ENCODE measurements at places on chromosomes 2 and 18.

GRCh38 chr2:239230318-239231052 lies 170.3 kb downstream of the HDAC4 start:
- DNase-seq, result peak; percentile 45

DNA sequence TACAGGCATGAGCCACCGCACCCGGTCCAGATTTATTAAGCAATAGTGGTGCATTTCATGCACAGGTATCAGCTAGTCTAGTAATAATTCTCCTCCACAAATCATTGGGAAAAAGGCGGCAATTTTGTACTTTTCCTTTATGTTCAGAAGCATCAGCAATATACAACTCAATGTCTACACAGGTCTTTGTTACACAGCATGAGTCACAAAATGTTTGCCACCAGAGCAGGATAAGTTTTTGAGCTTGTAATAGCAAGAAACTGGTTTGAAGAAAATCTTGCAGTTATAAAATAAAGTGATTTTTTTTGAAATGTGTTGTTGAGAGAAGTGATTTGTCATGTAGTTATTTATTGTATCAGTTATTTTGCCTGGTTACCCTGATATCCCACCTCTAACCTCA lies 4.8 kb upstream of the ITPRIPL1 start:
- no peak for DNase-seq

GRCh38 chr2:60855989-60856669 lies 25.2 kb upstream of the REL start:
- DNase-seq, result no peak

DNA sequence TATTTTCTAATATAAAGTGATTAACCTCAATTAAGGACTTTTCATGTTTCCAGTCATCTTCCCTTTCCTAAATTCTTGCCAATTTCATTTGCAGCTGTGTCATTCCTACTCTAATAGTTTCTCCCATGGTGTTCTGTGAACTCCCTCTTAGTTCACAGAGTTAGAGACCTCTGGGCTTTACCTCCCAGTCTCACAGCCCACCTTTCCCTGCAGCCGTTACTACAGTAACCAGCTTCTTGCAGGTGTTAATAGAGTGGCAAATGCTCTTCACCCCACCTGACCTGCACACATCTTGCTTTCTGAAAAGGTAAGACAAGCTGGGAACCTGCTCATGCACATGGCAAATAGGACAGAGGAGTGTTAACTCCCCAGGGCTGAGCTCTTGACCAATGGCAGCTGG lies 250.1 kb downstream of the FBXO15 start:
- DNase-seq, result no peak

DNA sequence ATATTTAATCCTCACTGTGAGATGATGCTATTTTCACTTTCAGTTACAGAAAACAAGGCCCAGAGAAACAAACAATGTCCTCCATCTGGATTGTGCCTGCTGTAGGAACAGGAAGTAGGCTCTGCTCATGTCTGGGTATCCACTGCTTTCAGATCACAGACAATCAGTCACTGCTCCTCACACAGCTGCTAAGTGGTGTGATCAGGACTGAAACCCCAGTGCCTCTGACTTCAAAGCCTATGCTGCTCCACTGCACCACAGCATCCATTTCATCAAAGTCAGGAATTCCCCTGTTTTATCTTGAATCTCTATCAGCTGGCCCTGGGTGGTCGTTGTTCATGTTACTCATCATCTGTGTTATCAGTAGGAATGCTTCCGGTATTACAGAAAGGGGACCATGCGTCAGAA lies 303.8 kb upstream of the TRIB2 start:
- peak; percentile 9 for DNase-seq

DNA sequence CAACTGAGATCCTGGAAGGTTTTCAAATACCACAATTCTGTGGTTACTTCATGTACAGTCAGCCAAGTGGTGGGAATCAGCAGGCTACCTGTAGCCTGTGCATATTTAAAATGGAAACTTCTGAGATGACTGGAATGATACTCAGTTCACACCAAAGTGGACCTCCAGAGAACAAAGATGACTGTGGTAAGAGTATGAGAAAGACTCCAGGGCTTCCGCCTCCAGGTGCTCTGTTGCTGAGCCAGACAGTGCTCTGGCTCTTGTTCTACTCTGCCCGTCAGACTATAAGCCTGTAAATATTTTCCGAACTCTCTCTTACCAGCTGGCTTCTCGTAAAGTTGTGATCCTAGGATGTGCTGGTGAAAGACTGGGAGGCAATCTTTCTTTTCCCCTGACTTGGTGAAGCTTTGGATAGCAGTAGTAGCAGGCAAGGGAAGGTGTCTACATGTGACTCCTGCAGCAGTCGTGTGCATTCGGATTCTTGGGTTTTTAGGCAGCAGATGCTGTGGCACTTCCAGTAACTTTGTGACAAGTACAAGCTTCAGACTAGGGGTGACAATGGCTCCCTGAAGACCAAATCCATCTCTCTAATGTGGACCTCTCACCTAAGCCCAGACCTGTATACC lies 23.1 kb downstream of the ST3GAL5 start:
- no peak for DNase-seq

GRCh38 chr18:8673256-8674209 lies 31.8 kb upstream of the MTCL1 start:
- DNase-seq, result no peak

GRCh38 chr2:180412219-180412618 lies 405.1 kb upstream of the CWC22 start:
- DNase-seq, result no peak

- no peak for DNase-seq
These were observed 147.2 kb upstream of the CCDC68 start for GRCh38 chr18:55106466-55106865.

- DNase-seq, result no peak
These were observed 21.6 kb upstream of the DSC3 start for GRCh38 chr18:31064130-31064529.

GRCh38 chr2:211328126-211328525 lies 771.7 kb downstream of the CPS1 start:
- DNase-seq, result no peak

DNA sequence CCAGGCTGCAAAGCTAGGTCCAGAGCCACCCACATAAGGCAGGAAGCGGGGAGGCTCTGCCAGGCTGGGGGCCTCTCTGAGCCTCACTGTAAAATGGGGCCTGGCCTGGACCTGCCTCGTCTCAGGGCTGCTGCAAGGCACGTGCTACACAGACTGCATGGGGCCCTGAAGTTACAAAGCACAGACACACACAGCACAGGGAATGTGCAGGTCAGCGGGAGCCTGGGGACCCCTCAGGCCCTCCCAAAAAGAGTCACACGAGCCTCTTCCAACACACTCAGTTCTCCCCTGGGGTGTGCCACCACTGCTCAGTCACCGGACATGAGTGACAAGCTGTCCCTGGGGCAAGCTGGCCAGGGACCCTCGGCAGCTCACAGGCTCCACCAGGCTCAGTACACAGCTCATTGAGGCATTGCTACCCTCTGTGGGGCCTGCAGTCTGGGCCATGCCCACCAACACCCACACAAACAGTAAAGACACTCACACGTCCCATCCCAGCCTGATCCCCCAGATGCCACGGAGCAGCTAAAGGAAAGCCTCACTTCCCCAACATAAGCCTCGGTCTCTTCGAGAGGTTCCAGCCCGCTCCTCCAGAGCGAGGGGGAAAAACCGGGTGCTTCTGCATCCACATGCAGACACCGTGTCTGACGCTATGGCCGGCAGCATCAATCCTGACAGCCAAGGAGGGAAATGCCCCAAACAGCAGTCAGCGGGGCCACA lies 33.7 kb downstream of the BOK start:
- no peak for DNase-seq

Measured in immature natural killer cell (primary cell).